EL (cell line): ENCODE measurements at places on chromosomes 11 and 22.

GRCh38 chr11:60785806-60786361 lies 751 bp downstream of the MS4A10 start:
- DNase-seq, result peak; percentile 45

DNA sequence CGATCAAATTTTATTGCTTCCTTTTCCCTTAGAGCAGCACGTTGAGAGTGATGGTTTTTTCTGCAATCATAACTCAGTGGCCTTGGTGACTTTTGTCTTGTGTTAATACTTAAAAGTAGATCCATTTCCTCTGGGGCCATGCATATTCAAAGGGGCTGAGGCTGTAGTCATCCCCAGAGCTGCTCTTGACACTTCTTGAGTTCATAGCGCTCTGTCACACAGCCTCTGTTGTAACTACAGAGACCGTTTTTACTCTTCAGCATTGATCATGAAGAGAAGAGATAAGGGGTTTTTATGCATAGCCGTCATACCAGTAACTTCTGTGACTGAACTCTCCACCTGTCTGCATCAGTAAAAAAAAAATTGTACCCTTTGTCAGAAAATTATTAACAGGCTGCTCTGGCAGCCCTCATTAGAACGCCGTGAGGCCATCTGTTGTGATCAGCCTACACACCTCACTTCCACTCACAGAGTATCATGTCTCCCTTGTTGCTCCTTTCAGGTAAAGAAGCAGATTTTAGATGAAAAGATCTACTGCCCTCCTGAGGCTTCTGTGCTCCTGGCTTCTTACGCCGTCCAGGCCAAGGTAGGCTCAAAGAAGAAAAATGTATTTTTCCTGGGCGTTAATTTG lies 38.4 kb downstream of the NF2 start:
- DNase-seq, result no peak

GRCh38 chr11:1471736-1472135 lies 14.8 kb downstream of the MOB2 start:
- DNase-seq, result no peak

DNA sequence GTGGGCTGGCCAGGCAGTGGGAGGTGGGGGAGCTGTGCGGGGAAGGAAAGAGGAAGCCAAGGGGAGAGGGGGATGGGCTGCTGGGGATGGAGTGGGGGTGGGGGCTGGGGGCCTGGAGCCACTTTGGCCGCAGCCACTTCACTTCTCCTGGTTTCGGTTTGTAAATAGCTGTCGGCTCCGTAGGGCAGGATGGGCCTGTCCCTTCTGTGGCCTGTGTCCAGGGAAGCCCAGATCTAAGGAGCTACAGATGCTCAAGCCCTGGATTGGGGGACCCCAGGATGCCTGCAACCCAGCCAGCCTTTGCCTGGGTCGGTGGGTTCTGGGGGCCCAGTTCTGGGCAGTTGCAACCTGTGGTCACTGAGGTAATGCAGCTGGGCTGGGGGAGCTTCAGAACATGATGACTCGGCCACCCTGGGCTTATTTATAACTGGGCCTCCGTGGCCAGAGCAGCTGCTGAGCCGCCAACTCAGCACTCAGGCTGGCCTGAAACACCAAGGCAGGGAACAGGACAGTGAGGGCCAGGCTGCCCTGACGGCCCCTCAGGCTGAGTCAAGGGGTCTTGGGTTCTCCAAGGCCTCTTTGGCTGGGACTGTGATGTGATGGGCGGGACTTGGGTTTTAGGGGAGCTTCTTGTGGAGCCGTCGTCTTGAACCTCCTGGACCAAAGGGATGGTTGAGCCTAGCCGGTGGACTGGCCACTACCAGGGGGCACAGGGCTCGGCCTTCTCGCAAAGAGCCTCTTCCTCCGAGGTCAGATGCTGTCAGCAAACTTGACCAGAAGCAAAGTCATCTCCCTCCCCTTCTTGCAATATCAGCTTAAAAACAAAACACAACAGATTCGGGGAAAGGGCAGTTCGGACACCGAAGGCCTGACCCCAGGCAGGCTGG lies 15.0 kb upstream of the SLC39A13 start:
- peak; percentile 50 for DNase-seq

DNA sequence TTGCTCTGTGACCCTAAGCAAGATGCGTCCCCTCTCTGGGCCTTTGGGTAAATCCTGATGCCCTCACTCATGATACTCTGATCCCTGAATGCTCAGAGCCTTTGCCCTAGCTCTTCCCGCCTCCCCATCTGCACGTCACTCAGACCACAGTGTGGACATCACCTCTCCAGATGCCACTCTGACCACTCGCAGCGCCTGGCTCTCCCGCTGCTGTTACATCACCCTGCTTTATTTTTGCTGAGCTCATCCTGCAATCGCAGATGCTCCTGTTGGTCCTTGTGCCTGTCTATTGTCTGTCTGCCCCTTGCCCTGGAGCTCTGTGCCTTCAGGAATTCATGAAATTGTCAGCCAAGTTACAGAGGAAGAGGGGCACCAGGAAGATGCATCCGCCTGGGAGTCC lies 5.5 kb downstream of the OSM start:
- DNase-seq, result no peak

DNA sequence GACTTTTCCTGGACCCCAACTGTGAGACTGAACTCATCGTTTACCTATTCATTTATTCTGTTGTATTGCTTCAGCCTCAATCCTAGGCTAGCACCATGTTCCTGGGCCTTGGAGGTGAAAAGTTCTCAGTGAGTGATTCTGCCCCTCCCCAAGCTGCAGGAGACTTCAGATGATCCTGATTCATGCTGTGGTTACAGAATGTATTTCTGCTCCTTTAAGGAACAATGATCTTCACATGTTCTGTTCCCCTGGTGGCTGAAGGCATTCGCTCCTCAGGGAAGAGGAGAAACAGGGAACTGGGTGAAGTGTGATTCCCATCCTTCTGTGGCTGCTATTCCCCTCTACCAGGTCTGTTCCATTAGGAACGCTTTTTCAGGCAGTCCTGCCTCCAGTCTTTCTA lies 2.4 kb downstream of the OR52E1 start:
- no peak for DNase-seq

DNA sequence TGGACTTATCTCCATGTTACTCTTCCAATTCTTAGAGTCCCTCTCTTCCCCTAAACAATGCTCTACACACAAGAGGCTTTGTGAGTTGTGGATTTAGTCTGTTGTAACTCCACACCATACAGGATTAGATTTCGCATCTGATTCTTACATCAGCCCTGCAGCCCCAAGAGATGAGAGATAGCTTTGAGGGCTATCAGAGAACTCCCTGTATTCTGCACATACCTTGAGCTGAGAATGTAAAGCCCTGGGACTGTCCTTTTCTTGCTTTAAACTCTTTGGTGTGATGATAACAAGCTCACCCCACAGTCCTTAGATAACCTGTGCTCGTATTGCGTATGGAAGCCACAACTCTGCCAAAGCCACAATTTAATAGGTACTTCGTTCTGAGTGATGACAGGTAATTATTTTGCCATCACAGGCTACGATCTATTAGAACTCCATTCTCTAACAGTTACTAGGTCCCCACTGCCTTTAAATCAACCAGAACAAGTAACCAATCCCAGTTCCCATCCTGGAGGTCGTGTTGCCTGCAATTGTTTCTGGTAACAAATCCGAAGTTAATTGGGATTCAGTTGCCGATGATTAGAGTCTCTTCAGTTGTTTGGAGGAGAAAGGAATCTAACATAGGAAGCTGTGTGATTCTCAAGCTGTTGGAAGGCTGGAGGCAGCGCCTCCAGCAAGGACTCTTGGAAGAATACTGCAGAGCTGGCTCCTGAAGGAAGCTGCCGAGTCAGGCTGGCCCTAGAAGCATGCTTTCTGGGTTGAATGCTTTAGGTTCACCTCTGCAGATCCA lies 1.3 kb upstream of the PARVG start:
- no peak for DNase-seq

- DNase-seq, result peak; percentile 54
Measured at GRCh38 chr22:29604076-29604360, 585 bp downstream of the NF2 start.

GRCh38 chr11:57200917-57201316 lies 19.2 kb downstream of the LRRC55 start:
- no peak for DNase-seq

DNA sequence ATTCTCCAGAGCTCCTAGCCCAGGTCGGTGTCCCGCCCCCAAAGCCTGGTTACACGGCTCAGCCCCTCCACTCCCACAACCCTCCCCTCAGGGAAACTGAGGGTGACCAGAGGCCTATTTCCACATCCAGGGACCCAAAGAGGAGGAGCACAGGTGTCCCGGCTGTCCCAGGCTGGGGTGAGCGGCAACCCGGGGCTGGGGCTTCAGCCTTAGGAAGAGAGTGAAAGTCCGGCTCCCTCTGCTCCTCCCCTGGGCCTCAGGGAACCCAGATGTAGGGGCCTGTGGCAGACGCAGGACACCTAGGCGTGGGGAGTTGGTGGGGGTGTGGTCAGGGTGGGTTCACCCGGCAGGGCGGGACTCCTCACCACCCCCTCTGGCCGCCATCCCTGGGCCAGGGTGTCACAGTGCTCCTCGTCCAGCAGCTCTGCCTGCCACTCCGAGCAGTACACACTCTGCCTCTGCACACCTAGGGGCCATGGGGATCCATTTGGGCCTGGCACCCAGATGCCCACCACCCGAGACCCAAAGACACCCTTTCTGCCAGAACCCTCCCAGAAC lies 63.1 kb downstream of the ARFGAP3 start:
- DNase-seq, result no peak

- no peak for DNase-seq
Measured at GRCh38 chr11:66274219-66274618, 3.8 kb upstream of the CNIH2 start.

- DNase-seq, result peak; percentile 42
Measured at GRCh38 chr22:40215266-40215665, 37.5 kb downstream of the TNRC6B start.

GRCh38 chr11:30758946-30759504 lies 172.9 kb upstream of the MPPED2 start:
- no peak for DNase-seq

DNA sequence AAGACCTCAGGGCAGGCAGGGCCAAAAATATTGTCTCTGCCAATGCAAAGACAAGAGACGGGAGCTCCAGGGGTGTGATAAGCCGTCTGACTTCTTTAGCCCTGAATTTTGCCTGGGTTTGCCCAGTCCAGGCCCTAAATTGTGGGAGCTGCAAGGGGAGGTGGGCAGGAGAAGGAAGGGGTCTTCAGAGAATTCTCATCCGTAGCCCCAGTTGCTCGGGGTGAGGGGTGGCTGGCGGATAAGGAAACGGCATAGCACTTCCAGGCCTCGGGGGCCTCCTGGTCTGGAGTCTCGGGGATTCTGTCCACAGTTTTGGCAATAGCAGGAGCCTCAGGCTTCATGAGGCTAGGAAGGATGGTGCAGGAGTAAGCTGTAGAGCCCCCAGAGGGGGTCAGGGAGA lies 7.4 kb downstream of the CD5 start:
- no peak for DNase-seq

DNA sequence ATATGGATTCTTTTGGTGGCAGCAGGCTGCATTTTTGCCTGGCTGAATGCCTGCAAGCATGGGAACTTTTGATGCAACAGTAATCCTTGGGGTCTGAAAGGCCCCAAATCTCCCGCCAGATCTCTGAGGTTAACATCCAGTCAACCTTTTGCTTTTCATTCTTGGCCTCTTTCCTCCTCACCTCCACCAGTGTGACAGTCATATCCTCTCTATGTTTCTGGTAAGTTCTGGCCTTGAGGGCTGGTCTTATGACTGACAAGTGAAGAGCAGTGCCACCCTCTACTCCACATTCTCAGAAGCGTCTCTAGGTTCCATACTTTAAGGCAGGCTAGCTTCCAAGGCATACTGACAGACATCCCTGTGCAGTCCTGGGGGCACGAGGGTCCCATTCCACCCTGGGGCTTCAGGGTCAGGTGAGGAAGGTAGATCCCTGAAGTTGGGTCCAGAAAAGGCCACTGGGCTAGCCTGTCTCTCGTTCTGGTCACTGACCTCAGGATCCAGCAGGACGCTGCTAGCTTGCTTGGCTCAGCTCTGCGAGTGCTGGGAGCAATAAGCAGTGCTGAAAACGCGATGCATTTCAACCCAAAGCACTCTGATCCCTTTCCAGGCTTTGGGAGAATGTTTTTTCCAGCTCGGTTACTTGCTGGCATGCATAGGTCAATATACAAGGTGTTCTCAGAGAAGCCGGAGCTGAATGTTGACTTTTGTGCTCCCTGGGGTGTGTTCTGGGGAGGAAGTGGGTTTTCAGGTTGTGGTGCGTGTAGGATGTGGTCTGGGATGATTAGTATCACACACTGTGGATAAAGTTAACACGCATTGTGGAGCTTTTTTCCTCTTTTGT lies 75.2 kb downstream of the PTPRJ start:
- DNase-seq, result peak; percentile 36

DNA sequence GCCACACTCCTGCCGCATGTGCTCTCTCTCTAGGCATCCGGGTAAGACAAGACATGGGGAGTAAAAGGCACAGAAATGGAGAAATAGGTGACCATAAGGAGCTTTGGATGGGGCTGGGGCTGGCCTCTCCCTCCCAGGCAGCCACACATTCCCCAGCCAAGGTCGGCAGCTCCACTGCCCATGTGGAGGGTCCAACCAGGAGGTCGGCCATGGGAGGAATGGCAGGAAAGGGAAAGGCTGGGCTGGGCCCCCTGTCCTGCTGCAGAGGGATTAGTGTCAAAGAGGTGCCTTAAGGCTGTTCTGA lies 460 bp upstream of the MUC5AC start:
- no peak for DNase-seq

DNA sequence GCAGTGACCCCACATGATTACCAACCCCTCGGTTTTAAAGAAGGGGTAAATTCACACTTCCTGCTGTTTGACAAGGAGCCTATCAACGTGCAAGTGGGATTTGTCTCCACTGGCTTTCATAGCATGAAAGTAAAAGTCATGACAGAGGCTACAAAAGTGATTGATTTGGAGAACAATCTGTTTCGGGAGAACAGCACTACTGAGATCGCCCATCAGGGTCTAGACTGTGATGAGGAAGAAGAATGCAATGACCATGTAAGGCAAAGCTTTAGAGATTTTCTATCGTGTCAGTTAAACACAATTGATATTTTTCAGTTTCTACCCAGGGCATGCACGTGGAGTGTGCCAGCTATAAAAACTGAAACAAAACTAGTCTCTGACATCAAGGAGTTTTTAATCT lies 41.7 kb downstream of the HORMAD2 start:
- no peak for DNase-seq

DNA sequence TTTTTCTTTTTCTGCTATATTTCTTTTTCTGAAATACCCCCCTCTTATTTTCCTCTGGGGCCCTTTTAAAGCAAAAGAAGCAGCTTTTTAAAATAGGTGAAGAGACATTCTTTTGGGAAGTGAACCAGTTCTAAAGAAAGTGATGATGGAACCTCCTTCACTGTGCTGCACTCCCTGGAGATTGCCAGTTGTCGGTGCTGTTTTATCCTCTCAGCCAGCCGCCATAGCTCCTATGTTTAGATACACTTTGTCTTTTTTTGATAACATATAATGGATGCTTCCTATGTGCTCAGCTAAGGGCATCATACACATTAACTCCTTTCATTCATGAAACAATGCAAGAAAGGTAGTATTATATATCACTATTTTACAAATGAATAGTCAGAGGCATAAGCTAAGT lies 14.0 kb downstream of the CFAP300 start:
- DNase-seq, result no peak

DNA sequence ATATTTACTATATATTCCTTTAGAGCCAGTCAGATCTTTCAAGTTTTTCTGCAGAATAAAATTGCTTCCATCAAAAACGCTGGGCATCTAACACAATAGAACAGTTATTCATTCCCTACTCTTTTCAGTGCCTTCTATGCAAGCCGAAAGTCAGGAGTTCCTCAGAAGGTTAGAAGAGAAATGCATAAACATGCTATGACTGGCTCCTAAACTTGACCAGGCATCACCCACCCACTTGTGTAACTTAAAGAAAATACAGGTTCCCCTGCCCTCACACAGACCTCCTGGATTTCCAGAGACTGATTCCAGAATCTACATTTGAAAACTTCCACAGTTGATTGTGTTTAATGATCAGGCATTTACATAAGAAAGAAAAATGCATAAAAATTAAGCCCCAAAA lies 19.3 kb upstream of the ARHGAP32 start:
- no peak for DNase-seq
